ENCODE measurements at places on chromosomes 5 and 9. TPM values are rescaled to one million over a fixed set of nuclear protein-coding genes. Genes with fewer than 3 reads are reported as not detected.

The EPB41L4B gene
- total RNA-seq, result 5.9 TPM

The BTNL9 gene
- total RNA-seq, result 0.87 TPM

The NRG2 gene
- 2.0 TPM for total RNA-seq

The RFESD gene
- total RNA-seq, result 3.3 TPM

The PRR7 gene
- 28.0 TPM for total RNA-seq

The POU5F2 gene
- total RNA-seq, result not detected

The BTNL8 gene
- total RNA-seq, result not detected

The EHMT1 gene
- 43.7 TPM for total RNA-seq

The SPATA31D4 gene
- not detected for total RNA-seq

The TLX3 gene
- not detected for total RNA-seq

The FER gene
- 5.5 TPM for total RNA-seq

The CAVIN4 gene
- 0.53 TPM for total RNA-seq

The DHX29 gene
- total RNA-seq, result 25.8 TPM

The RARS1 gene
- 101 TPM for total RNA-seq

The FGF18 gene
- total RNA-seq, result 0.44 TPM

The TRIM14 gene
- total RNA-seq, result 14.7 TPM

The ENG gene
- total RNA-seq, result 0.09 TPM

The CER1 gene
- not detected for total RNA-seq

The LCN15 gene
- total RNA-seq, result not detected

The PCDHB2 gene
- 3.3 TPM for total RNA-seq

The LCN9 gene
- total RNA-seq, result not detected

The MROH2B gene
- total RNA-seq, result not detected

The HTR4 gene
- total RNA-seq, result not detected

Data from A549 treated with DMSO at 1 μM for 4 hours (cell line).